NCI-H524 (cell line): ENCODE measurements at places on chromosomes 11 and 22.

- DNase-seq: no peak
Measured at GRCh38 chr11:6333095-6333494, 12.8 kb upstream of the CAVIN3 start.

DNA sequence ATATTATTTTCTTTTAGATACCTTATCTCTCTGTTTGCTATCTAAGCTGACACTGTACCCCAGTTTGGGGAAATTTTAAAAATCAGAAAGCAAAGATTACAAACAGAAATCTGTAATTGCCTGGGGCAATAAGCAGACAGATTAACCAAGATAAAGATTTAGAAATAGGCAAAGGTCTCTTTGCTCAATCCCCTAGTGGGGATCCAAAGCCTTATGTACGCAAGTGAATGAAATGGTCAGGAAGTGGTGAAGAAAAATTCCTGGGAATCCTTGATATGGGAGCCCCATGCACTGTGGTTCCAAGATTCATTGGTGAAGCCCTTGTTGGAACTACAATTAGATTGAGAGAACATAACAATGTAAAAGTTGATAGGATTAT lies 139.5 kb upstream of the GUCY1A2 start:
- DNase-seq: no peak

GRCh38 chr22:30701872-30702271 lies 7.2 kb downstream of the OSBP2 start:
- no peak for DNase-seq

DNA sequence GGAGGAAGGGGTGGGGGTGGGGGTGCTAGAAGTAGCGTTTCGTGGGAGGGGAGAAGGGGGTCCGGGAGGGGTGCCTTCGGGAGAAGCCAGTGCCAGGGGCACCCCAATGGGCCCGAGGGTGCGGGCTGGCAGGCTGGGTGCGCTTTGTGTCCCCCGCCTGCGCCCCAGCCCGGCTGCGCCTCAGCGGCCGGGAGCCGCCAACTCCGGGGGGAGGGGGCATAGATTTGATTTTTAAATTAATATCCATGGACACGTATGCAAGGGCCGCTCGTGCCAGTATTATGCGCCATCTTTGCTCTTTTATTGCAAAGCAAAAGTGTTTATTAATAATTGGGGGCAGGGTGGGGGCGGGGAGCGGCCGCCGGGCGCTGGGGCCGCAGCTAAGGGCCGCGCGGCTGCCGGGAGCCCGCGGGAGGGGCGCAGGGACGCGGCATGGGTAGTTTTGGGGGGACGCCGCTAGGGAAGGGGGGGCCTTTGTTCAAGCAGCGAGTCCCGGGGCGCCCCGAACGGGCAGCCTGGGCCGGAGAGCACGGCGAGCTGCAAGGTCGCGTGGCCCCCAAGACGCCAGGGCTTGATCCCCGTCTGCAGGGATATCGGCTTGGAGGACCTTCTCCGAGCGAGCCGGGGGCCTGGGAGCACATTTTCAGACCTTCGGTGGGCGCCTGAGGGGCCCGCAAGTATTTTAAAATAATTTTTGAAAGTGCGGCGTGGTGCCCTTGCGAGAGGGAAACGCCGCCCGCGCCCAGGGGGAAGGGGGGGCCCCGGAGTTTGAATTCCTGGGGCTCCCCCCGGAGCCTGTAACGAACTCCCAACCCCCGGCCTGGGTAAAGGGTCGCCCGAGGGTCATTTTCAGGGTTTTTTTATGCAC lies 959 bp downstream of the CCND1 start:
- peak; percentile 52 for DNase-seq

GRCh38 chr11:67366546-67366945 lies 6.9 kb downstream of the CLCF1 start:
- no peak for DNase-seq

DNA sequence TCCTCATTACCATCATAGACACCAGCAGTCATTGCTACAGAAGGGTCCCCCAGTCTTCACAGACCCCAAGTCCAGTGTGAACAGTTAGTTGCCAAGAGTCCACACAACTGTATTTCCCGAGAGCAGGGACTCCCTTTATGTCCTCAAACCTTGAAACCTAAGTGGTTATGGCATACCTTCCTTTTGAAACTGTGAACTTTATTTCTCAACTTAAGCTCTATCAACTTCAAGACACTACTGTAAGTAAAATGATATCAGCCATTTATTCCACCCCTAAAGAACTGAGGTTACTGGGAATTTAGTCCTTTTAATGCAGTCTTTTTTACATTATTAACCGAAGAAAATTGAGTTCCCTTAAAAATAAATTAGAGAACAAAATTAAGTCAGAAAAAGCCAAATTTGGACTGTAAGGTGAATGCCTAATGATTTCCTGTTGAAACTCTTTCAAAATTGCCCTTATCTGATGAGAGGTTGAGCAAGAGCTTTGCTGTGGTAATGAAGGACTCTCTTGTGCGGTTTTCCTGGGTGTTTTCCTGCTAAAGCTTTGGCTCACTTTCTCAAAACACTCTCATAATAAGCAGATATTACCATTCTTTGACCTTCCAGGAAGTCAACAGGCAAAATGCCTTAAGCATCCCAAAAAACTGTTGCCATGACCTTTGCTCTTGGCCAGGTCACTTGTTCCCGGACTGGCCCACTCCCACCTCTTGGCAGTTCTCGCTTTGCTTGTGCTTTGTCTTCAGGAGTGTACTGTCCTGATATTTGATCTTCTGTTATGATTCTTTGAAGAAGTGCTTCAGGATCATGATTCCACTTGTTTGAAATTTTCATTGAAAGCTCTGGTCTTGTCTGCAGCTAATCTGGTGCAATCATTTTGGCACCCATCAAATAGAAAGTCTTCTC lies 765.4 kb upstream of the ANO3 start:
- no peak for DNase-seq
